Omental fat pad (tissue), 4 donors: ENCODE measurements at places on chromosomes 5 and 9.
A peak's percentile ranks its signal among the peaks of the same experiment; 100 is the strongest.

DNA sequence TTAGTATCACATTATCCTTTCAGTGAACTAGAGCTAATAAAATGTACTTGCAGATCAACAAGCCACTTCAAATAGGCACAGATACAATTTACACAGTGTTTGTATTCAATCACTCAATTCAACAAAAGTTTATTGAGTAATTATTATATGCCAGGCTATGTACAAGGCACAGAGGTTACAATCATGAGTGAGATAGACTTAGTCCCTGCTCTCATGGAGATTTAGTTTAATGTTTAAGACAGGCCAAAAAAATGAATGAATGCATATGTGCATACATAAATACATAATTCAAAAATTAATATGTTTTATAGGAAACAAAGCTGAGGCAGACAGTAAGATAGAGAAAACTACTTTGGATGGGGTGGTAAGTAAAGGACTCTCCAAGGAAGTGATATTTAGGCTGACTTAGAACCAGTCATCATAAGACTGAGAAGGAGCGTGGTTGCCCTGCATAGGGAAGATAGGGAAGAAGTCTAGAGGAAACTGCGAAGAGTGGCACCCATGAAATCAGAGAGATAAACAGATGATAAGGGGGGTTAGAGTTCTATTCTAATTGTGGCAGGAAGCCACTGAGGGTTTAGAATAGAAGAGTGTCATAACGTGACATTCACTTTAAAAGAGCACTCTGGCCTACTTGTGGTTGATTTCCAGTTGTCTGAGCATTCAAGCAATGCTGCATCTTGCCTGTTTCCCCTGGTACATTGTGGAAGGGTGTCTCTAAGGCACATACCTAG, 49.7 kb upstream of the GRAMD2B start:
- no peak for DNase-seq

DNA sequence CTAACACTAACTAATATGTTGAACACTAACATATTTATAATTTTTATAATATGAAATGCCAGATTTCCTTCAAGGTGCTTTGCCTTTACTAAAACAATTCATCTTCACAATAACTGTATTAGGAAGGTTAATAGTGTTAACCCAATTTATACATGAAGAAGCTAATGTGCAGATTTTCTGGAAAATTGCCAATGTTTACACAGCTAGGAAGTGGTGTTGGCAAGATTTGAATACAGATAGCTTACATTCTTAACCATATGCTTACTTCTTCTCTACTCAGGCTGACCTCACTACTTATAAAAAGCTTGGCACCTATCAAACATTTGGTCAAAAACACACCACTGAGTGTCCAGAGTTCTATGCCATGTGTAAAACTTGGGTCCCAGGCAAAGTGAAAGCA, 445.4 kb upstream of the ITGA1 start:
- DNase-seq = no peak

DNA sequence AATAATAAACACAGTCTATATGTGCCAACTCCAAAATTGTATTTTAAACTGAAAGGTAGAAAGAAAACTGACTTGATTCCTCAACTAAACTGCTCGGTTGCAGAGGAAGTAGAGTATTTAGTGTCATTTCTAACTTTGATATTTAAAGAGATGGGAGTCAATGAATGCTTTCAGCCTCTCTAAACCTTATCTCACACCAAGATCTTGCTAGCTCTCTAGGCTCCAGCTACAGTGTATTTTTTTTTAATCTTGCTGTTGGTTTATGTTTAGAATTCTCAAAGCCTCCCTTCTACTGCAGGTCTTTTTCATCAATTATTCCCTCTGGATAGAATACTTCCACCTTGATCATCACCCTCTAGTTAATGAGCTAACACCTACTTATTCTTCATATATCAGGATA, 419.4 kb upstream of the ZNF462 start:
- DNase-seq = no peak

- no peak for DNase-seq
These were observed 353.6 kb downstream of the BNC2 start for GRCh38 chr9:16516891-16517290.

GRCh38 chr9:12776513-12777055, 1.8 kb downstream of the LURAP1L start:
- peak; percentile 49 for DNase-seq

DNA sequence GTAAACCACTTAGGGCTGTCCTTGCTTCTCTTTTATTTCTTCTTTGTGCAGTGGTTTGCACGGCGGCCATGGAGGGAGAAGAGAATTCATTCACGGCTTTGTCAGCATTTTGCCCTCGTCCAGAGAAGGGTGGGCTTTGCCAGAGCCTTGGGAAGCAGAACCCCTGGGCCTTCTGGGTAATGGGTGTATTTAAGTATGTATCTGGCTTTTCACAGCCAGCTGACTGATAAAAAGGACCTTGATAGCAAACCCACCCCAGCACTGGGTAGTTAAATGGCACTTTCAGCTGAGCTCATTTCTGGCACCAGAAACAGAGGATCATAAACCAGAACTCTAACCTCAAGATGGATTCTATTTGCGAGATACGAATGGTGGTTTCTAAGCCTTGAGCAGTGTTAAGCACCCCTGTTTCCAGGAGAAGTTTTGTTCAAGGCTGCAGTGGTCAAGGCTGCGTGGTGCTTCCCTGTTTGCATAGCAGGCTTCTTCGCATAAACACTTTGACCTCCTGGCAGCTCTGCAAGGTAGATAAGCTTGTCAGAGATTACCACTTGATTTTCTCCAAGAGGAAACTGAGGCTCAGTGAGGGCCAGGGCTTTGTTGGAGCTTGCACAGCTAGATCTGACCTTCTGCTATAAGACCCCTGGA, 441.6 kb upstream of the KLF4 start:
- DNase-seq = no peak

DNA sequence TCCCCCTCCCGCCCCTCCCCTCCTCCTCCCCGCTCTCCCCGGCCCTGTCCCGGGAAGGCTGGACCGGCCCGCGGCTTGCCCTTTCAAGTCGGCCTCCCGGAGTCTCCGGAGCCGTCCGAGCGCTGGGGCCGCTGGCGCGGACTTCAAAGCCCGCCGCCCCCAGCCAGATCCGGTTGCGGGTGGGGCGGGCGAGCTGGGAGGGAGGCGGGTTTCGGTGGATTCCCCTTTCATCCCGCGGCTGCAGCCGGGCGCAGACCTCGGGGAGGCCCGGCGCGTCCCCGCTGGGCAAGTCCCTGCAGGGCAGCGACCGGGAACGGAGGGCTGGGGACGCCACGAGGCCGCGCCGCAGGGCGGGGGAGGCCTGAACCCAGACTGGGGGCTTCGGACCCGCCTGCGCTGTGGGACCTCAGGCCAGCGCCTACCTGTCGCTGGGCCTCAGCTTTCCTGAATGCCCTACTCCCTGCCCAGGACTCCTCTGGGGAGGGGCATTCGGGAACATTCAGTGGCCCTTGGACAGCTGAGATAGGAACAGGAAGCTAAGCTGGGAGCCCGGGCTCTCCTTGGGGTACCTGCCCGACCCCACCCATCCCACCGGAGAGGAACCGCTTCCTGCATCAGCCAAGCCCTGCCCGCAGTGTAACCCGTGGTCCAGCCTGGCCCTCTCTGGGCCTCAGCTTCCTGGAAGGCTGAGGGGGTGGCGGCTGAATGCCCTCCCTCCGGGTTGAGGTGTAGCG, 23.4 kb downstream of the C9orf50 start:
- no peak for DNase-seq

DNA sequence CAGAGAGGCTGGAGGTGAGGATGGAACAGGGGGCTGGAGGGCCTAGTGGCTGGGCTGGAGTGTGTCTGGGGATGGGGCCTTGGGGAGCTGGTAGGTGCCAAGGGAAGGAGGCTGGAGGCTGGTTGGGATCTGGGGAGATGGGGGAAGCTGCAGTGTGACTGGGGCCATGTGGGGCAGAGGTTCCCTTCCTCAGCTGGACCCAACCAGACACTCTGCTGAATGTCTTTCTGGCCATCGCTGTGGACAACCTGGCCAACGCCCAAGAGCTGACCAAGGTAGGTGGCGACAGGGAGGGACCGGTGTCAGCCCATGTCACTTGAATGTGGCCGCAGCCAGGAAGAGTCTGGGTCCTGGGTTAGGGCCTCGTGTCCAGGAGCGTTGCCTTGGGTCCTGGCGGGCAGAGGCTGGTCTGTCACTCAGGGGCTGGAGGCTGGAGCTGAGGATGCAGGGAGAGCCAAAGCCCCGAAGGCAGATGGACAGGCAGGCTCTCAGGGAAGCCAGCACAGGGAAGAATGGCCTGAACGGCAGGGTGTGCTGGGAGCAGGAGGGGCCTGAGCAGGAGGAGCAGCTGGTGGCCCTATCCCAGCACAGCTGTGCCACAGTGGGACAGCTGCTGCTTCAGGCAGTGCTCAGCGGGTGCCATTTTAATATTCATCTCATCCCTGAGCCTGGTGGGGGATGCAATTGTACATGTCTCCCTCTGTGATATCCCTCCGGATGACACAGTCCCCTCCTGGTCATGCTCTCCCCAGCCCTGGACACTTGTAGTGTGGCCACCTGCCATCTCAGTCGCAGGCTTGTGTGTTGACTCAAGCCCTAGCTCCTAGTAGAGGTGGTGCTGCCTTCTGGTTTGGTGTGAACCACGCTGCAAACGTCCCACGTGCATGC, 132.5 kb downstream of the CACNA1B start:
- DNase-seq = no peak

- no peak for DNase-seq
These were observed 56.7 kb upstream of the LPAR1 start for GRCh38 chr9:111094958-111095357.

- DNase-seq = no peak
These were observed 3.9 kb downstream of the MACIR start for GRCh38 chr5:103262422-103262871.

DNA sequence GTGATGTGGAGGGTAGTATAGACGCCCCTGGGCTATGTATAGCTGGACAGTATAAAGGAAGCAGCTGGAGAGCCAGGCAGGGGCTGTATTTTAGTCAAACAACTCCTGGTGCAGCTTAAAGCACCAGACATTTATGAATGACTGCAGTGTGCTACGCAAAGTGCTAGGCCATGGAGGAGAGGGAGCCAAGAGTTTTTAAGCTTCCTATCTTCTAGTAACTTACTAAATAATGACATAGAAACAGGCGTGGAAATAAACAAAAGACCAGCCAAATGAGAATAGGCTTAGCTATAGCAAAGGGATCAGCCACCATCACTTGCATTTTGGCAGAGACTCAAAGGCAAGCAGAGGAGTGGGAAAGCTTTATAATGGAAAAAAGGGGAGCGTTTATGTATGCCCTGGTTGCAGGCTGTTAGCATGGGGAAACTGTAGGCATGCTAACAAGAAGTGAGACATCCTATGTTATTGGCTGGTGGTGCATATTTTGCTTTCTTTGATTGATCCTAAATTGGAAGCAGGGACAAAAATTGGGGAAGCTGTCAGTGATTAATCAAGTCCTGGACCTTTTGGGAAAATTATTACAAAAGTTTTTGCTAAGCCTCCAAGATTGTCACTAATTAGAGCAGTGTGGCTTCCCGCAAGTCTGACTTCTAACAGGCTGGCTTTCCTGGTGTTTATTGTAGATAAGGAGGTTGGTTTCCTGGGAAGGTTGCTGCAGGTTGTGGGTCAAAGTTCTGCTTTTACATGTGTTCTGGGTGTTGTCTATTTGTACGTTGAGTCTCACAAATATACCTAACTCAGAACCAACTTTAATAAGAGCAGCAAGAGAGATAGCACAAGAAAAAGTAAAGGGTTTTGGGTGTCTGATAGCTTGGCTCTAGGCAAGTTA, 46.6 kb downstream of the RAB3C start:
- no peak for DNase-seq

- no peak for DNase-seq
These were observed 507.8 kb upstream of the NMUR2 start for GRCh38 chr5:152912924-152913323.

DNA sequence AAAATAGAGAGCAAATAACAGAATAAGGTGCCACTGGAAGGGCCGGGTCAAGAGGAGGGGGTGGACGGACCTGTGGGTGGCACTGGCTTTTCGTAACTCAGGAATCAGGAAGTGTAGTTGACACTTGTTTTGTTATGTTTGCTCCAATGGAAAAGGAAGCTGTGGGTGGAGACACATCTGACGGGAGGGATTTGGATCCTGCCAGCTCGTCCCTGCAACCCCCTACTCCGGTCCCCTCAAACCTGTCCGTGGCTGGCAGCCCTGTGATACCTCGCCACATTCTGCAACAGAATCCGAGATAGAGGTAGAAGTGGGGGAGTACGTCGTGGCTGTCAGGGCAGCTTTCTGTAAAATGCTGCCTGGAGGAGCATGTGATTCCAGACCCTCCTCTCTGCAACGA, 104.2 kb upstream of the IER5L start:
- no peak for DNase-seq

DNA sequence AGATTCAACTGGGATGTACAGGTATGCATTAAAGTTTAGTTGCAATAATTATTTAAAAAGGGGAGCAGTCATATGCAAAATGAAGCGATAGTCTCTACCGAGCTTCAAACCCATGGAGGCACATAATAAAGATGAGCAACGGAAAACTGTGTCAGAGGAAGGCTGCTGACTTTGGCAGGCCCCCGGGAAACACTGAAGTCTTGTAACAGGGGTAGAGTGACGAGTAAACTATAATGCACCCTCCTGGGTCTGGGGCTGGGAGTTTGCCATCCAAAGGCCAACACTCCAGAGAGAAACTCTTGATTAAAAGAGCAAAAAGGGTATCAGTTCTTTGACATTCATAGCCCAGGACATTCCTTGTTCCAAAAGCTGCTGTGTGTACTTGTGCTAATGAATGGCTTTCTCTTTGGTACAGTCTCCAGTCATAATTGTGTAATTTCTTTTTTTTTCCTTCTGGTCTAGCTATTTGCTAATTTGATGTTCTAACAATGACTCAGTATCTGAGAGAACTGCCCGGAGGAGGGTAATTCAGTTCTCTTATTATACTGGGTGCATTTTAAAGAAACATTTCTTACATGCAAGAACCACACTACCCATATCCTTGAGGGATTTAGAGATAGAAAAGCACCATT, 59.2 kb downstream of the TNC start:
- no peak for DNase-seq

DNA sequence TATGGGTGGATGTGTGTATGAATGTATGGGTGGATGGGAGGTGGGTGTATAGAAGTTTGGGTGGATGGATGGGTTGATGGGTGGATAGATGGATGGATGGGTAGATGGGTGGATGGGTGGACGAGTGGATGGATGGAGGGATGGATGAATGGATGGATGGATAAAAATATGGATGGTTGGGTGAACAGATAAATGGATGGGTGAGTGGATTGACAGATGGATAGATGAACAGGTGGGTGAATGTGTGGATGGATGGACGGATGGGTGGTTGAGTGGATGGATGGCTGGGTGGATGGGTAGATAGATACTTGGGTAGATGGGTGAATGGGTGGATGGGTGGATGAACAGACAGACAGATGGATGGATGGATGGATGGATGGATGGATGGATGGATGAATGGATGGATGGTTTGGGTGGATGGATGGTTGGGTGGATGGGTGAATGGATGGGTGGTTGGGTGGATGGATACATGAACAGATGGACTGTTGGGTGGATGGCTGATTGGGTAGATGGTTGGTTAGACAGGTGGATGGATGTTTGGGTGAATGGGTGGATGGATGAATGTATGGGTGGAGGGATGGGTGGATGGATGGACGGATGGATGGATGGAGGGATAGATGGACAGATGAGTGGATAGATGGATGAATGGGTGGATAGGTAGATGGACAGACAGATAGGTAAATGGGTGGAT, 166.8 kb downstream of the IRX2 start:
- no peak for DNase-seq
